Stimulated activated CD4-positive, alpha-beta T cell treated with anti-CD3 and anti-CD28 coated beads, Interleukin-12 subunit alpha, Interleukin-12 subunit beta, amount 100 ng/mL, for 24 hours (primary cell): ENCODE measurements at places on chromosomes 2 and 18.

DNA sequence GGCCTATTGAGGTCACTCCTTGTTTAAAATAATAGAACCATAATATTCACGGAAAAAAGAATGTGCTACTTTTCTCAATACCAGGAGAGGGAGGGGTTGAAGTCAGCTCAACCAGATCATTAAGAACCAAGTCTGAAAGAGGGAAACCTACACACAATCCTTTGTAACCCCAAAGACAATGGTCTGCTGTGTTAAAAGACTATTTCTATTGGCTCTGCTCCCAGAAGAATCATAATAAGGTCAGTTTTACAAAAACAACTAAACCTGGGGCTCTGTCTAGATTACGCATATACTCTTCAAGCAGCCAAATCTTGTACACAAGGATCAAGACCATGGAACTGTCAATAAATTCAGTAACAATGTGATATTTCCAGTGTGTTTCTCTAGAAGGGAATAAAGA lies 177.2 kb upstream of the CRIM1 start:
- no peak for DNase-seq

DNA sequence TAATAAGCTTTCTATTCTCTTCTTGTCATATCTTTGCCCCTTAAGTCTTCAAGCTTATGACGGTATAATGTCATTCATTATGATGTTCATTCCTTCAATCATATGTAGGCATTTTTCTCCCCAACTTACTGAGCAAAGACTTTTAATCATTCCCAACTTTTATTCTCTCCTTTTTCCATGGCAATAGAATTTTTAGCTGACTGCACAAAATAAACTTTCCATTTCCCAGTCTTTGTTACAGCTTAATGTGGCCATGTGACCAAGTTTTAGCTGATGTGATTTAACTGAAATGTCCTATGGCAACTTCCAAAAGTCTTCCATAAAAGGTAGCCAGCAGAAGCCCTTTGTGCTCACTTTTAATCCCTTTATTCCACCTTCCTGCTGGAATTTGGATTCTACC lies 152.5 kb downstream of the ANKRD30B start:
- no peak for DNase-seq

- peak; percentile 28 for DNase-seq
Observed at GRCh38 chr2:207505728-207506127, 24.0 kb upstream of the CREB1 start.

DNA sequence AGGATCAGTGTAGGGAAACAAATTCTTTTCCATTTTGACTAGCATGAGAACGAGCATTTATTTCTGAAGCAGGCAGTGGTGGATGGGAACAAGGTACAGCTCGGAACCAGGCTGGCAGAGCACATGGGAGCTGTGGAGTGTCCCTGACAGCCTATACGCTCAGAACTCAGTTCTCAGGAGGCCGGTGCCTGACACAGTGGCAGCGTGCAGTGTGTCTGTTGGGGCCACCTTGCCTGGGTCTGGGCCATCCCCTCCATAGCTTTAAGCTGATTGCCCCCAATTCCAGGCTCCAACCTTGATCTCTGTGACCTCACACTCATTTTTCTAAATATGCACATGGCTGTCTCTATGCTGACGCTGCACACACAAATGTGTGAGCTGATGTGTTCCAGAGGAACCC lies 54.5 kb upstream of the ATG16L1 start:
- no peak for DNase-seq

GRCh38 chr2:108293850-108294249 lies 5.2 kb downstream of the SULT1C2 start:
- no peak for DNase-seq

GRCh38 chr2:3289526-3289925 lies 88.1 kb downstream of the EIPR1 start:
- DNase-seq, result no peak

DNA sequence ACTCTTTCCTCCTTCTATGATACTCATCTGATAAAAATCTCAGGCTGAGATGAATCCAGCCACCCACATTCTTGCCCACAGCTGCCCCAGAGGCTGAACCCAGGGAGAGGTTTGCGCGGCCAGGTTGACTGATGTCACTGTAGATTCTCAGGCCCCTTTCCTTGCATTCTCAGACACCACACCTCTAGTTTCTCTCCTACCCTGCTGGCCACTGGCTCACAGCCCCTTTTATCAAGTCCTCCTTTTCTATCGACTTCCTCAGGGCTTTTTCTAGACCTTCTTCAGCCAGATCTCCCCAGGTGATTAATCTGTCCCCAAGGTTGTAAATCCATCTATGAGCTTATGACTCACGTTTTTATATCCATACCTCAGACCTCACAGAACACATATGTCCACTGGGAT lies 99.8 kb downstream of the TACR1 start:
- DNase-seq, result no peak

GRCh38 chr18:27789406-27789805 lies 387.5 kb downstream of the CDH2 start:
- no peak for DNase-seq

DNA sequence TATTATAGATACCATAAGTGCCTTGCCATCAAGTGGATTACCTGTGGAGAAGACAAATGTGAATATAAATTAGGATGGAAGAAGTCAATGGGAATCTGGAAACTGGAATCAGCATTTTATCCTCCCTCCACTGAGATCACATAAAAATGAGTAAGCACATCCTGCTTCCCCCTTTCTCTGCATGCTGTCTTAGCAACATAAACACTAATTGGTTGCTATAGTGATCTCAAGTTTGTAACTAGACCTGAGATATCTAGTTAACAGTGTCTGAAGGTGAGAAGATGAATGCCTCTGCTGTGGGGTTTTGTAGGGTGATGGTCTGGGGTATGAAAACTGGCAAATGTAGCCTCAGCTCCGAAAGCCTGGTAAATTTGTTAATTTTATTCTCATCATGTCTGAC lies 1357.5 kb upstream of the CELF4 start:
- DNase-seq, result no peak

- no peak for DNase-seq
Observed at GRCh38 chr2:194822657-194823056, 834.4 kb upstream of the SLC39A10 start.

DNA sequence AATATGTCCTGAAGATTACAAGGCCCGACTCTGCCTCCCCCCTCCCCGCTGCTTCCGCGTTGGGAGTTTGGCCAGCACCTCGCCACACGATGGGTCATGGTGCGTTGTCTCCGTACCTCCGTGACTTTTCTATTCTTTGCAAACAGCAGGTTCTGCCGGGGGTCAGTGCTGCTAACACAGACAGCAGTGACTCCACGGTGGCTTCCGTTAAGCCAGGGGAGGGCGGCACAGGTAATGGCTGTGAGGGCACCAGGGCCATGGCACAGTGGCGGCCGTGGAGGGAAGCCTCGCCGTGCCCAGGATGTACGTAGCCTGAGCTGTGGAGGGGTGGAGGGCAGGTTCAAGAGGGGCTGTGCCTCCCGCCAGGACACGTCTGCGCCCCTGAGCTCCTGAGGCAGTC lies 115.5 kb downstream of the NFATC1 start:
- DNase-seq, result no peak

DNA sequence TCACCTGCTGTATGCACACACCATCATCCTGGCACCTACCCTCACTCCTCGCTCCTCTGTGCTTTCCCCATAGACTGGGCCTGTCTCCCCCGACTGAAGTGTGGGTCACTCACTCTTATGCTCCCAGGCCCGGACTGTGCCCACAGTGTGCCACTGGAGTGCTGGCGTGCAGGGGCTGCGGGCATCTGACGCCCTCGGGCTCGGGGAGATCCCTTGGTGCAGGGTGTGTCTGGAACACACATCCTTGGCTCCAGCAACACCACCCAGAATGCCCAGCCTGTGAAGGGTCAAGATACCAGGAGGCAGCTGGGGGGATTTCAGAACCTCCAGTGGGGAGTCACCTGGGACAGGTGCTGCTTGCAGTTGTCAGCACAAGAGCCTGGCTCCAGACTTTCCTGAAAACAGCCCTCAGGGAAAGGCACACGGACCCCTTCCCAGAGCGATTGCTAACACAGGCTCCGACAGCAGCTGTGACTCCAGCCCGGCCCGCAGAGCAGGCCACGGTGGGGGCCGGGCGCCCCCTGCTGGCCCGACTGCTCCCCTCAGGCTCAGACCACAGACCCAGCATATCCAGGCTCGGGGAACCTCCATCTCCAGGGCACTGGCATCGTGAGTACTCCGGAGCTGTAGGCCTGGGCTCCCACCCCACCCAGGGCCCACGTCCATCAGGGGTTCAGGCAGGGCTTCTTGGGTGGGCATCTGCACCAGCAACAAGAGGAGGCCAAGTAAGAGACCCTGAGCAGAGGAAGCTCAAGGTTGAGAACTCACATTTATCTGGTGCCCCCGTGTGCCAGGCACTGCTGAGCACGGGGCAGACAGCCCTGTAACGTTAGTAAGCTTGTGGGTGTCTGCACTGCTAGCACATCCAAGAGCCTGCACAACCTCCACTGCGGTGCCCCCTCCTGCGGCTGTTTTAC lies 8.6 kb downstream of the HS1BP3 start:
- peak; percentile 67 for DNase-seq

DNA sequence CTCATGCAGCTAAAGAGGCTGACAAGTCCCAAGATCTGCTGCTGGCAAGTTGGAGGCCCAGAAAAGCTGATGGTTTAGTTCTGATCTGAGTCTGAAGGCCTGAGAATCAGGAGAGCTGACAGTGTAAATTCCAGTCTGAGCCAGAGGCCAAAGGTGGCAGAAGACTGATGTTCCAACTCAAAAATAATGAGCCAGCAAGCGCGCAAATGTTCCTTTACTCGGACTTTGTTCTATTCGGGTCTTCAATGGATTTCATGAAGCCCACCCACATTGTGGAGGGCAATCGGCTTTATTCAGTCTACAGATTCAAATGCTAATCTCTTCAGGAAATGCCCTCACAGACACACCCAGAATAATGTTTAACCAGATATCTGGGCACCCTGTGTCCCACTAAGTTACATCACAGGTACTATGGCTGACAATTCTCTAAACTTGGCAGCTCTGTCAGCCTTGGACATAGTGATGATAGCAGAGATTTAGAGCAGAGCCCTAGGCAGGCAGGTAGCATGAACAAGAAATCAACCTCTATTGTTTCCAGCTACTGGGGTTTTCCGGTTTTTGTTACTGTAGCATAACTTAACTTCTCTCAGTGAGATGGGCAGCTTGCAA lies 318.5 kb downstream of the HRH4 start:
- no peak for DNase-seq

DNA sequence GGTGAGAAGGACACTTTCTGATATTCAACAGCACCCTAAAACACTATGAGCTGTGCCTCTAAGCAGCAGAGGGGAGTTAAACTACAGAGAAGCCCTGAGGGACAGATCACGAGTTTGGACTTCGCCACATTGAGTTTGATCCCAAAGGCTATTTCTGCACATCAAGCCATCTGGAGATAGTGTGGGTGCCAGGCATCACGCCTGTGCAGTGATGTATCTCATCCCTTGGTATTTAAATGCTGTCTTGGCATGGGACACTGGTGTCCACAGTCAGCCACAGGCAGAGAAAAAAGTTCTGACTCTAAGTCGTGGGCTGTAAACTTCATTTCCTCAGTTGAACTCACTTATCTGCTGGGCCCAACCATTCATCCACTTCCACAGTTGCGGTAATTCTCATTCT lies 742.3 kb upstream of the CELF4 start:
- DNase-seq, result no peak

- DNase-seq, result peak; percentile 6
Observed at GRCh38 chr2:73821227-73821626, 7.5 kb upstream of the STAMBP start.

- no peak for DNase-seq
Observed at GRCh38 chr2:195514365-195514764, 142.7 kb upstream of the SLC39A10 start.

- DNase-seq, result no peak
Observed at GRCh38 chr2:224343226-224343625, 58.7 kb downstream of the FAM124B start.

- no peak for DNase-seq
Observed at GRCh38 chr2:98897746-98898145, 38.3 kb downstream of the CRACDL start.

DNA sequence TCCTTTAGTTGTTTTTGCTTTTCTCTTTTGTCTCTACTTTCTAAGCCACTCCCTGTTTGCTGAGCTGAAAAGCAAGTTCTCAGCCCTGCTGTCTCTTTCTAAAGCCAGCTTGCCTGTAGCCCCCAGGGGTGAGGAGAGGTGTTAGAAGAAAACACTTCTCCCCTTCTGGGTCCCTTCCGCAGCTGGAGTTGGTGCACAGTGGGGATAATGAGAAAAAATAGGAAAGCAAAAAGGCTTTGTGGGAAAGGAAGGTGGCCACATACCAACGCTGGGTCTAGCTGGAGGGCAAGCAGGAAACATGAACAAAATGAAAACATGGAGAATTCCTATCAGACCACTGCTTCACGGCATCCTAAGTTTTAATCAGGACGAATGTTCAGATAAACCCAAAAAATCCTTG lies 15.5 kb upstream of the SLC20A1 start:
- no peak for DNase-seq

DNA sequence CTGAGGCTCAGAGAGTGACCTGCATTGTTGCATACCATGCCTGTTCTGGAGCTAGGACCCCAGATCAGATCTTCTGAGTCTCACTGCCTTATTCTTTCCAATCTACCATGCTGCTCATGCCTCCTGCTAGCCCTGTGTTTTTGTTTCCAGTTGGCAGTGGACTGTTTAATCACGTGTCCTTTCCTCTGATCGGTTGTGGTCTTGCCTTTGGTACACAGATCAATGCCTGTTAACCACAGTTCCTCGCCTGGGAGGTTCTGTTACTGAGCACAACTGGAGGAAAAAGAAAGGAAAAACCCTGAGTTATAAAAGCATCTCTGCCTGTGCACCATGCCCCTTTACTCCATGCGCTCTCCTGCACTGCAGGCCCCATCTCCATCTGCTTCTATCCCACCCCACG lies 329.1 kb downstream of the SETBP1 start:
- DNase-seq, result no peak

DNA sequence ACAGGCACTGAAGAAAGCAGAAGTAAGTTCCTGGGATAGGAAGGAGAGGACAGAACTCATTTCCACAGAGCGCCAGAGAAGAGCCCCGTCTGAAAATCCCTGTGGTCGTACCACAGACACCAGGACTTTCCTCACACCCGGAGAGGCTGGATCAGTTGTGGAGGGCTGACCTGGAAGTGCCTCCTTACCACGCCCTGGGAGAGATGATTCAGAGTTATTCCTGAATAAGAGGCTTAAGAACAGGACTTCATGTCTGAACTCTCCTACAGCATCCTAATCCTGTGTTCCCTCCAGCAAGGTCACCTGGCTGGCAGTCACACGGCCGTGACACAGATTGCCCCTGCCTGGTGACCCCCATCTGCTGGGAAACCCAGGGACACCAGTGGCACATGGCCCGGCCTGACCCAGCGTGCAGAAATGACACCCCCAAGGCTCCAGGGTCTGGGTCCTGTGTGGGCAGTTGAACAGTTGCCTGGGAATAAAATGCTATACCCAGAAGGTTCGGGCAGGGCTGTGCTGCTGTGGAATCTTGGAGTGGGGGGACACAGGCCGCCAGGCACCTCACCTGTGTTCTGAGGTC lies 105.9 kb downstream of the PXDN start:
- DNase-seq, result no peak

DNA sequence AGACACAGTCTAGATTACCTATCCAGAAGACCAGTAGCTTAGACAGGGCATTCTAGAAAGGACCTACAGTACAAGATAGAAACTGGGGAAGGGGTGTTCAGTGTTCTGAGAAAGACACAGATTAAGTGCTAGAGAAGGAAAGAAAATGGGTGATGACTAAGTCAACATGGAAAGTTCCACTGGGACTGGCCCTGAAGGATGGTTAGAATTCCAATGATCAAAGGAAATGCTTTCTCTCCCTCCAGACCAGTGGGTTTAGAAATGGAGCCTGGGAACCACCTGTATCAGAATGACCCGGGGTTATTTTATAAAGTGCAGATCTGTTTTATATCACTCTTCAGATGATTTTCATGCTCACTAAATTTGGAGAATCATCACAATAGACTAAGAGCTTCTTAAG lies 5.8 kb upstream of the COLEC12 start:
- DNase-seq, result no peak

- DNase-seq, result no peak
Observed at GRCh38 chr2:191804766-191805165, 42.1 kb downstream of the CAVIN2 start.
